ENCODE measurements at places on chromosomes 11 and 22. TPM values are rescaled to one million over a fixed set of nuclear protein-coding genes. Genes with fewer than 3 reads are reported as not detected.

PTPN5 gene
- not detected for total RNA-seq

FAT3 gene
- 0.16 TPM for total RNA-seq

APOA1 gene
- not detected for total RNA-seq

CWC15 gene
- total RNA-seq: 31.3 TPM

OR52A1 gene
- under 0.01 TPM for total RNA-seq

GRCh38 chr11:37689951-37690350 is 1091.9 kb upstream of the RAG2 start:
- no peak for DNase-seq
- H3K36me3 ChIP-seq: no peaks in the 10 kb centered on the region
- H3K27ac ChIP-seq: no peak overlapping the region
- H3K4me3 ChIP-seq: no peak overlapping the region
- no peaks in the 10 kb centered on the region for H3K27me3 ChIP-seq
- H3K4me1 ChIP-seq: no peaks in the 10 kb centered on the region

DNA sequence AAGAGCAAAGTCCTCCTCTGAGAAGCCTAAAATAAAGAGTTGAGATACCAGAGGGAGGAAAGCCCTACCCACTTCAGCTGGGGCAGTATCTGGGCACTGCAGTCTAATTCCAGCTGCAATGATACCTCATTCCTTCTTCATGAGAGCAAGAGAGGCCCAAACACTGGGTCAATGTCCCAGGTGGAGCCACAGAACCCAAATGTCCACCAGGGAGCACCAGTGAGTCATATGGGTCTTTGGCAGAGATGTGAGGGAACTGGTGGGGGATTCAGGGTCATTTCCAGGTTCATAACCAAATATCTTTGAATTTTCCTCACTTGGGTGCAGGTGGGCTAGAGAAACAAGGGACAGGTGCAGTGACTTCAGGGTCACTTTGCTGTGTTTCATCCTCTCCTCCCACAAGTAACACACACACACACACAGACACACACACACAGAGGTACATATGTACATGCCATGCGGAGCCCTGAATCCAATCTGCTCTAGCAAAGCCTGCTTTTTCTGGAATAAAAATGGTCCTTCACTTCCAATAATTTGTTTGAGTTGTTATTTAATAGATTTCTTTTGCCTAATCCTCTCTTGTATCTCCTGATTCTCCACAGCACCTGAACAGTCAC is 585.4 kb downstream of the SOX6 start:
- H3K4me3 ChIP-seq: no peak overlapping the region
- no peaks in the 10 kb centered on the region for H3K4me1 ChIP-seq
- H3K36me3 ChIP-seq: no peaks in the 10 kb centered on the region

GRCh38 chr11:16380941-16381568 is 24.7 kb upstream of the SOX6 start:
- no peak overlapping the region for H3K27ac ChIP-seq
- H3K36me3 ChIP-seq: no peaks in the 10 kb centered on the region
- H3K4me3 ChIP-seq: no peak overlapping the region
- H3K4me1 ChIP-seq: peaks cover 38% of the 10 kb centered on the region
- DNase-seq: no peak
- H3K27me3 ChIP-seq: no peaks in the 10 kb centered on the region

DNA sequence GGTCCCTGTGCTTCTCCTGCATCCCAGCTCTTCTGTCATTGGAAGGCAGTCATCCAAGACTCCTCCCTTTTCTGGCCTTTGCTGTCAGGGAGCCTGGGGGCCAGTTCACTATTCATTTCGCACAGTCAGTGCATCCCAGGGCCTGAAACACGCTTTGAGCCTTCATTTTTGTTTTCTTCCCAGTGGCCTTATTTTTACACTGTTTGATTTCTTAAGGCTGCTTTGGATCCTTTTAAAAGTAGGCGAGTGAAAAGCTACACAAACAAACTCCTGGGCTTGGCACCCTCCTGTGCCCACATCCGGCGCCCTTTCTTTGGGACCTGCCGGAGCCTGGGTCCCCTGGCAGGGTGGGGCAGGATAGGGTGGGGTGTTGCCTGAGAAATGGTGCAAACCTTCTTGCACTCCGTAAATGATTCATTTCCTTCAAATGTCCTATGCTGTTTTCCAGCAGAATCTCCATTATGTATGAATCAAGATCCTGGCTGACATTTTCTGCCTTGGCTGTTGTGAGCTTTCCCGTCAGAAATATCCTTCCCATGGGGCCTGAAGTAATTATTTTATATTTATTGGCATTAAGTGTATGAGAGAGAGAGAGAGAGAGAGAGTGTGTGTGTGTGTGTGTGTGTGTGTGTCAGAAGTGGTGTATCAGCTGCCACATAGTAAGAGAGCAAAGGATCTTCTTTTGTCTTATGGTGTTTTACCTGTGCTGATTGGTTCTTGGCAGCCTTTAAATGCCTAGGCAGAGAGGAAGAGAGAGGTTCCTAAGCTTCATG is 45.6 kb downstream of the BCR start:
- no peak overlapping the region for H3K4me3 ChIP-seq
- peaks cover 31% of the 10 kb centered on the region for H3K4me1 ChIP-seq
- peak; percentile 66 for DNase-seq
- no peaks in the 10 kb centered on the region for H3K27me3 ChIP-seq

DNA sequence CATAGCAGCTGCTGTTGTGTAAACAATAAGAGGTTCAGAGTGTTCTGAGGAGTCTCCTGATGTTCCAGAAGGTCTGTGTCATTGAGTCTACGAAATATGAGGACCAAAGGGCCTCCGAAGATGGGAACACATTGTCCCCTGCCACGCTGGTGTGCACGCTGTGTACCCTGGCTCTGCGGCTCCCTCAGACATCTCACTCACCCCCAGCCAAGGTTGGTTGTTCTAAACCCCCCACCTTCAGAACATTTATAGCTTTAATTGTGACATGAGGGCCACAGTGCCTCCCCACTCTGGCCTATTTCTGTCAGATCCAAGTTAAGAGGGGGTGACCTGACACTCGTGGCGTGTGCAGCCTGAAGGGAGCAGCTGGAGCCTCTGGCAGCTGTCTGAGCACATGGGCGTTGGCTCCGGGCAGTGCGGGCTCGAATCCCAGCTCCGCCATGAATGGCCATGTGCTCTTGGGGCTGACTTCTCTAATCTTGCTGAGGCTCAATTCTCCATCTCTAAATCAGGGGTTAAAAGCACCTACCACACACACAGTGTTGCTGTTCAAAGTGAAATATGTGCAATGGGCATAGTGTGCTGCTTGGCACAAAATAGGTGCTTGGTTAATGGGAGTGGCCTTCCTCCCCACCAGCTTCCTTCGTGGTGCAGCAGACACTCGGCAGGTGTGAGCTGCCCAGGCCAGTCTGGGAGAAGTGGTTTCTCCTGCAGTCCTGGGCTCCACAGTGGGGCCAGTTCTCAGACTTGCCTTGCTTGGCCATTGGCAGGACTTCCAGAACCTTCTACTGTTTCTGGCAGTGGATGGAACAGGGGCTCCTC is 39.7 kb upstream of the MICAL2 start:
- H3K4me1 ChIP-seq: peaks cover 39% of the 10 kb centered on the region
- no peaks in the 10 kb centered on the region for H3K27me3 ChIP-seq
- no peaks in the 10 kb centered on the region for H3K36me3 ChIP-seq
- DNase-seq: no peak
- H3K4me3 ChIP-seq: no peak overlapping the region

- no peaks in the 10 kb centered on the region for H3K27me3 ChIP-seq
- peaks cover 49% of the 10 kb centered on the region for H3K4me1 ChIP-seq
- peak overlapping the region; percentile 99 for H3K27ac ChIP-seq
- H3K36me3 ChIP-seq: no peaks in the 10 kb centered on the region
Observed at GRCh38 chr11:46248289-46249102, 29.0 kb upstream of the CREB3L1 start.

- peak; percentile 25 for DNase-seq
- H3K27me3 ChIP-seq: no peaks in the 10 kb centered on the region
- no peaks in the 10 kb centered on the region for H3K36me3 ChIP-seq
Observed at GRCh38 chr22:22558972-22559603, at the start of gene PRAME. PRAME (minus strand) TSS chr22:22559265; CDS start chr22:22556832, 2,433 bp downstream.

DNA sequence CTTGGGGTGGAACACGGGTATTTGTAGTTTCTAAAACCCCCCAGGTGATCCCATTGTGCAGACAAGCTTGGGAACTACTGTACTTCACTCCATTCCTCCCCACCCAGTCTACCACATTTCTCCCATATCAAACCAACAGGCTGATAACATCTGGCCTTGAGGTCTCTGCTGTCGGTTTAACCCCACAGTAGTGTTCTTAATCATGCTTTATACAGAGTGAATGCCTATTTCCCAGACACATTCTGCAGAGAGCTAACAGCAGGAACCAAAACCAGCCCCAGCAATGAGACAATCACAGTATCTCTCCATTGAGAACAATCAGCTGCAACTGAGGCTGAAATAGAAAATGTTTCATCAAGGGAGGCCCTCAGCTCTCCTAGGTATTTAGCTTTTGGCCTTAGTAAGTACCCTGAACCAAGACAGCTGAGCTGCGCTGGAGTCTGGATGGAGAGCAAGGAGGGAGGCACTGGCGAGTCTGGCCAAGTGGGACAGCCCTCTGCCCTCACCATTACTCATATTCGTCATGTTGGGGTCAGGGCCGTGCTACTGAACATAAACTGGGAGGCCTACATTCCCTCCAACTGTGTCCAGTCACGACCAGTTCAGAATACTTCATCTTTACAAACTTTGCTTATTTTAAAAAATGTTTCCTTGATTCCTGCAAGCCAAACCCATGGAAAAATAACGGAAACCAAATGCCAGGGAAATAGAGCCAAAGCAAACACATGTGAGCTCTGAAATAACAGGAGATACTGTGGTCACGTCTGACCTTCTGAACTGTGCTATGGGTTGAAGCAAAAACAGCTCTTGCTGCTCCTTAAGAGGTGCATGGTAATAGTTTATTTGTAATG is 81.0 kb downstream of the CCDC34 start:
- H3K27ac ChIP-seq: peak overlapping the region; percentile 76
- DNase-seq: peak; percentile 89
- H3K27me3 ChIP-seq: no peaks in the 10 kb centered on the region
- peaks cover 51% of the 10 kb centered on the region for H3K4me1 ChIP-seq
- H3K4me3 ChIP-seq: no peak overlapping the region

- no peaks in the 10 kb centered on the region for H3K36me3 ChIP-seq
- no peaks in the 10 kb centered on the region for H3K4me1 ChIP-seq
- no peak overlapping the region for H3K4me3 ChIP-seq
- peak; percentile 48 for DNase-seq
Observed at GRCh38 chr22:23539135-23539838, 40.8 kb downstream of the IGLL1 start.

- H3K36me3 ChIP-seq: peaks cover 89% of the 10 kb centered on the region
- H3K4me1 ChIP-seq: peaks cover 82% of the 10 kb centered on the region
- no peaks in the 10 kb centered on the region for H3K27me3 ChIP-seq
- H3K4me3 ChIP-seq: no peak overlapping the region
Observed at GRCh38 chr11:36408498-36409136, 101.5 kb downstream of the TRAF6 start.

GRCh38 chr22:19620742-19621371 is 93.4 kb upstream of the SEPTIN5 start:
- H3K4me1 ChIP-seq: no peaks in the 10 kb centered on the region
- H3K36me3 ChIP-seq: no peaks in the 10 kb centered on the region
- peaks cover 8% of the 10 kb centered on the region for H3K27me3 ChIP-seq
- DNase-seq: no peak

- H3K4me3 ChIP-seq: no peak overlapping the region
- H3K27ac ChIP-seq: no peak overlapping the region
- H3K4me1 ChIP-seq: 0 out of 2 replicates have a peak, but pooled peaks cover 3% of the 10 kb centered on the region
- no peak for DNase-seq
Observed at GRCh38 chr11:113874096-113874495, 1.3 kb downstream of the USP28 start.

DNA sequence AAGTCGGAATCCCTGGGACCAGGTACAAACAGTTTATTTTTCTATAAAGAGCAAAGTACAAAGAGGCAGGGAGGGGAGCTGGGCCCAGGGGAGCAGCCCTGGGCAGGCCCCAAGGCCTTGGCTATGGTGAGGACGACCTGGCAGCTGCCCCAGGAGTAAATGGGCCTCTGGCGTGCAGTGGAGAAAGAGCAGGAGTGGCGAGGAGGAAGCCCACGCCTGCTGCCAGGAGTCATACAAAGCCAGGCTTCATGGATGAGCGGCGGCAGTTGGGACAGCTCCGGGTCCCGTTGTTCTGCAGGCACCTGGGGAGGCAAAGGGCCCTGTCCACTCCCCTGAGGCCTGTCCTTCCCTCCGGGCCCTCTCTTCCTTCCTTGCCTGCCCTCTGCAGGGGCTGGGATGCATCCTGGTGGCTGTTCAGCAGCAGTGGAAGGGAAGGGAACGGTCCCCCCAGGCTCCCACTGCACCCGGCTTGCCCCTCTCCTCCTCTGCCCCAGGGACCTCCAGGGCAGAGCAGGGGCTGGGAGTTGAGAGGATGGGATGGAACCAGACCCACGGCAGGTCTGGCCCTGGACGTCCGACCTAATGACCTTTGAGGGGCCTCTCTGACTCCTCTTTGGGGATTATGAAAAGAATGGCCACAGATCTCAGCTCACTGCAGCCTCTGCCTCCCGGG is 11.1 kb downstream of the RAPSN start:
- H3K27ac ChIP-seq: no peak overlapping the region
- no peaks in the 10 kb centered on the region for H3K4me1 ChIP-seq
- H3K36me3 ChIP-seq: no peaks in the 10 kb centered on the region
- H3K4me3 ChIP-seq: no peak overlapping the region

DNA sequence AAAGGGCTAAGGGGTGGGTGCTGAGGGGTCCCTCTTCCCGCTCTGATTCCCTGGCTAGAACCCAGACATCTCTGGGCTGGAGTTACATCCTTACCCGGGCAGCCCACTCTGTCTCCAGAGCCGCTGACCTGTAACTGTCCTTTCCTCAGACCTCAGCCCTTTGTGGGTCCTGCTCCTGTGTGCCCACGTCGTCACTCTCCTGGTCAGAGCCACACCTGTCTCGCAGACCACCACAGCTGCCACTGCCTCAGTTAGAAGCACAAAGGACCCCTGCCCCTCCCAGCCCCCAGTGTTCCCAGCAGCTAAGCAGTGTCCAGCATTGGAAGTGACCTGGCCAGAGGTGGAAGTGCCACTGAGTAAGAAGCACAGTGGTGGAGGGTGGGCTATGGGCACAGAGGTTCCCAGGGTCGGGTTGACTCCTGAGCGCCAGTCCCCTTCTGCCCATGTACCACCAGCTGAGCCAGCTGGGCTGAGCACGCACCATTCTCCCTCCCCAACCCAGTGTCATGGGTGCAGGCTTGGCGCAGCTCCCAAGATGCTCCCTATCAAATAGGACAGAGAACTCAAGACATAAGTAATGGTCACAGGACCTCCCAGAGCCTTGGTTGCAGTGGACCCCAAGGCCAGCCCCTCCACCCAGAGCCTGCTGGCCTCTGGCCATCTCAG is 1.6 kb downstream of the IL18BP start:
- H3K36me3 ChIP-seq: peaks cover 30% of the 10 kb centered on the region
- no peak for DNase-seq
- H3K4me3 ChIP-seq: no peak overlapping the region
- peaks cover 5% of the 10 kb centered on the region for H3K4me1 ChIP-seq
- H3K27me3 ChIP-seq: no peaks in the 10 kb centered on the region
- no peak overlapping the region for H3K27ac ChIP-seq
